GM03348 (cell line): ENCODE measurements at places on chromosomes 3 and 15.

DNA sequence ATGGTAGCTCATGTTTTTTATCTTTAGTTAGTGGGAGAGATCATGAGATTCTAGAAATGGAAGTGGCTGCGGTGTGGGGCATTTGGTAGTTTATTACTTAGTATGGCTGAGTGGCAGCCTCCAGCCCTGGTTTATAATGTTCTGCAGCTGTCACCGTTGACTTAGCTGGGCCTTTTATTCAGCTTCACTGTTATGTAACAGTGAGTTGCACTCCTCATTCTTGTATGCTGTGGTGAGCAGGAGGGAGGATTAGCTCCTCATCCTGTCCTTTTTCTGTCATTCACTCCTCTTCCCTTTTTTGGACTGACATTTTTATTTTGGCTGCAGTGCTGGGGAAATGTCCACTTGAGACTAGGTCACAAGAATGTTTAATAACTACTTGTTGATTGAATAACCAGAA is 29.5 kb downstream of the RAD54L2 start:
- DNase-seq: peak; percentile 13

- DNase-seq: peak; percentile 33
Observed at GRCh38 chr3:134627831-134628230, 23.0 kb downstream of the KY start.

- DNase-seq: no peak
Observed at GRCh38 chr3:196489747-196490146, 13.8 kb downstream of the RNF168 start.

DNA sequence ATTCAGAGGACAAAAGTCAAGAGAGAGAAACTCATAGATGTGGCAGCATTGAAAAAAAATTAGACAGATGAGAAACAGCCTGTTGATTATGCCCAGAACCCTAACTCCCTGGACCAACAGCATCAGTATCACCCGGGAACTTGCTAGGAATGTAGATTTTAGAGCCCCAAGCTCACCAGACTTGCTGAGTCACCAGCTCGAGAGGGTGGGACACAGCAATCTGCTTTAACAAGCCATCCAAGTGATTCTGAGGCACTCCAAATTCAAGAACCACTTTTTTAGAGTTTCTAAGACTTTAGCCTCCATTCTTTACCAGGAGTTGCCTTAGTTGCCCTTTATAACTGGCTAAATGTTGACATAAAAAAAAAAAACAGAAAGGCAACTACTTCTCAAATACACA is 70.9 kb downstream of the CGGBP1 start:
- DNase-seq: peak; percentile 17

DNA sequence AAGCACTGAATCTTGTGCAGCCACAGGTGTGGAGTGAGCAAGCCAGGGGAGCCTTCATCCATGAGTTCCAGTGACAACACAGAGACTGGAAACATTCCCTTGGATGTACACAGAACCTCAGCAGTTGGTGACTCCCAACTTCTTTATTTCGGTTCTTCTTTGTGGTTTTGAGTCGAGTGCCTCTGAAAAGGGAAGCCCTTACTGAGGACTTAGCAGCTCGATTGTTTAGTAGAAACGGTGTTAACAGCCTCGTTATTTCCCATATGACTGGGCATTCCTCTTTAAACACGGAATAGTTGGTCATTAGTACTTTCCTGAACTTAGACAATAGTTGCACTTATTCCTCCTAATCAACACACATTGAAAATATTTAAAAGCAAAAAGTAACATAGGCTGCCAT is 7.7 kb downstream of the SLCO3A1 start:
- no peak for DNase-seq

DNA sequence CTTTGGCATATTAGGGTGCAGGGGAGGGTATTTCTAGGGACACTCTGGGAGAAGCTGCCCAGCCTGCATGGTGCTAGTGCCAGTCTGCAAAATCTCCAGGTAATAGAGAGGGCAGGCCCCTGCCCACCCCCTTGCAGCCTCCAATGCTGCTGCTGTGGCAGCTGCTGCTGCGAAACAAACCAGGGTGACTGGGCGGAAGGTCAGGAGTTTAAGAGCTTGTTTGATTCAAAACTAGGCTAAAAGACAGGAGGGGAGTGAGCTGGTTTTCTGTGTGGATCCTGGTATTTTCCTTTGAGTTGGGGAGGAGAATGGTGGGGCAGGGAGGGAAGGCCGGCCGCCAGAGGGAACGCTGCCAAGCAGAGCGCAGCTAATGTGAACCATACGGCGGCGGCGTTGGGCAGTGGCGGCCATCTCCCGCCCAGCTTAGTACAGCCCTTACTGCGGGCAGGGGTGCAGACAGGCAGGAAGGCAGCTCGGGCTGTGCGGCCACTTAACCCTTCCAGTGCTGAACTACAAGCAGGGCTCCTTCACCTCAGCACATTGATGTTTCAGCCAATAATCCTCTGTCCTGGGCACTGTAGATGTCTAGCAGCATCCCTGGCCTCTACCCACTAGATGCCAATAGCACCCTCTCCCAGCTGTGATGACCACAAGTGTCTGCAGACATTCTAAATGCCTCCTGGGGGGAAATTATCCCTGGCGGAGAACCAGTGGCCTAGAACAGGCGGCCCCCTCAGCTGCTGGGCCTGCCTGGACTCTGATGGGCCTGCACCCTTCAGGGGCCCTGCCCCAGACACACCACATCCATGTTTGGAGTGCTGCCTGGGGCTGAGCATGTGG is 125.7 kb downstream of the EEFSEC start:
- DNase-seq: peak; percentile 94

- no peak for DNase-seq
Observed at GRCh38 chr3:73212683-73213082, 151.2 kb downstream of the EBLN2 start.

- DNase-seq: no peak
Observed at GRCh38 chr3:4979428-4980228, at the start of gene BHLHE40. TSS of gene BHLHE40 (plus strand) at chr3:4979437. CDS start at chr3:4979719, 282 bp downstream.

DNA sequence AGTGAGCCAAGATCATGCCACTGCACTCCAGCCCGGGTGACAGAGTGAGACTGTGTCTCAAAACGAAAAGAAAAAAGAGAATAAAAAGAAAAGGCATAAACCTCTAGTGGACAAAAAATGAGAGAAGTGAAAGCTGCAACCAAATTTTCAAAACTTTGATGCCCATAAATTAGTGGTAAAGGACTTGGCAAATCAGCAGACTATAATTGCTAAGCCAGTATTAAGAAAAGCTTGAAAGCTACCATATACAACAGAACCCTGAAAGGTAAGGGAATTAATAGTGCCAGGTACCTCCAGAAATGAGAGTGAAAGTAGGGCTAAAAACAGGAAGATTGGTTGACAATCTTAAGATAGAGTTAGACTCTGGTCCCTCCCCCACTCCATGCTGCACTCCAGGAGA is 32.9 kb upstream of the SLC22A13 start:
- no peak for DNase-seq

DNA sequence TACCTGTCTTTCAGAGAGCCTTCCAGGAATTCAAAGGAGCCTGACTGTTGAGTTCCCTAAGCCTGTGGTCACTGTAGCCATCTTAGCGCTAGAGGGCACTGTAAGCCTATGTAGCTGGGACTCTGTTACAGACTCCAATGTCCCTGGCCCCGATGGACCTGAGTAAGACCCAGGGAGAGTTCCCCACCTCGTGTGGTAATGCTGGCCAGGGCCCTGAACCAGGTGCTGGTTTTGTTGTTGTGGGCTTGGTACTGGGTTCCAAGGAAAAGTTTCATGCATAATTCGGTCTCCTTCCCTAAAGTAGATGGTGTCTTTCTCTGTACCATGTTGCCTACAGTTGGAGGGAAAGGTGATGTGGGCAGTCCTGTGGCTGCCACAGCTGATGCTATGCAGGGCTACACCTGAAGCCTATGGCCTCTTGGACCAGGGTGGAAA is 32.4 kb downstream of the CDAN1 start:
- DNase-seq: peak; percentile 81

DNA sequence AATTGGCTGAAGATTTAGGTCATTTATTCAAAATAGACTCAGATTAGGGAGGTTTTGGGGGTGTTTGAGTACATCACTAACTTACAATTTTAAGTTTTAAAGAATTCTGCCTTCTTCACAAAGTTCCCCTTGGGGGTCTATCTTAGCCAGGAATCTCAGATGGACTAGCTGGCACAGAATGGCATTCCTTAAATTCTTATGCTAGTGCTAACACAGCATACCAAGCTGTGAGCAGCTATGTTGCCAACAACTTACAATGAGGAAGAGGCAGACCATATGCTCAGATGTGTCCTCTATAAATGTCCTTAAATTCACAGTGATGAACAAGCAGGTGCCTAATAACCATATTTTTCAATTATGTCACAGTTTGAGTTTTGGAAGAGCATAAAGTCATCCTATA is 60.9 kb upstream of the NPHP3 start:
- DNase-seq: peak; percentile 61

DNA sequence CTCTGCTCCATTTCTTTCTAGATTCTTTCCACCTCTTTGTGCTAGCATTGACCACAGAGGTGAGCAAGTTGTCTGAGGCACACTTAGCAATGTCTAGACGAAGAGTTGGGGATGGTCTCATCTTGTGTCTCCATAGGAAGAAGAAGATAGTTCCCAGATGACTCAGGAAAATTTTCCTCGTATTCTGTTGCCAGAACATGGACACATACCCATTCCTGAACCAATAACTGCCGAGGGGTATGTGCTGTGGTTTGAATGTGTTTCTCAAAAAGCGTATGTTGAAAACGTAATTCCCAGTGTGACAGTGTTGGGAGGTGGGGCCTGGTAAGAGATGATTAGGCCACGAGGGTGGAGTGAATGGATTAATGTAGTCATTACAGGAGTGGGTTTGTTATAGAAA is 107.5 kb upstream of the GALNT15 start:
- peak; percentile 39 for DNase-seq

DNA sequence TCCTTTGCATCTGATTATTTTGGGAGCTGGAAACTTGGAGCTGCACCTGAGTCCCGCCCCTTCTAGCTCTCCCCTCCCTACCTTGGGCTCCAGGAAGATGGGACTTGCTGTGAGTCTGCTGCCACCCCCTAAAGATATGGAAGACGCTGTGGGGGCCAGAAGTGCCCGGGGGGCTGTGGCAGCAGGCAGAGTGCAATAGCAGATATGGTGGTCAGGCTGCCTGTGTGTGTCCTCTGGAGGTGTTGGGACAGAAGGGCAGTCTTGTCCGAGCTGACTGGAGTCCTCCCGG is 485 bp downstream of the PAK6 start:
- no peak for DNase-seq

GRCh38 chr3:21062831-21063294 is 688.1 kb downstream of the ZNF385D start:
- DNase-seq: peak; percentile 17
